Effector CD8-positive, alpha-beta T cell (primary cell): ENCODE measurements at places on chromosomes 1 and 21.

DNA sequence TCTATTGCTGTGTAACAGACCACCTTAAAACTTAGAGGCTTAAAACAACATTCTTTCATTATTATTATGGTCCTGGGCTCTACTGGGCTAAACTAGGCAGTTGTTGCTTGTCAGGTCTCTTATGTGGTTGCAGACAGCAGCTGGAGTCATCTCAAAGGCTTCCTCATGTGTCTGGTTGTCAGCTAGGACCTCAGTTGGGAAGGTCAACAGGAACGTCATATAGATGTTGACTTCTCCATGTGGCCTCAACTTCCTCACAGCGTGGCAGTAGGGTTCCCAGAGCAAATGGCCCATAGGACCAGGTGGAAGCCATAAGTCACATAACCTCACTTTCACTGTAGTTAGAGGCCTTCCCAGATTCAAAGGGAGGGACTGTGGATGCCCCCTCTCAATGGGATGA is 15.4 kb upstream of the MEF2D start:
- DNase-seq = no peak

GRCh38 chr1:114764689-114765088 is 6.9 kb upstream of the CSDE1 start:
- DNase-seq = no peak

GRCh38 chr1:64265141-64265540 is 61.7 kb downstream of the UBE2U start:
- DNase-seq = no peak

DNA sequence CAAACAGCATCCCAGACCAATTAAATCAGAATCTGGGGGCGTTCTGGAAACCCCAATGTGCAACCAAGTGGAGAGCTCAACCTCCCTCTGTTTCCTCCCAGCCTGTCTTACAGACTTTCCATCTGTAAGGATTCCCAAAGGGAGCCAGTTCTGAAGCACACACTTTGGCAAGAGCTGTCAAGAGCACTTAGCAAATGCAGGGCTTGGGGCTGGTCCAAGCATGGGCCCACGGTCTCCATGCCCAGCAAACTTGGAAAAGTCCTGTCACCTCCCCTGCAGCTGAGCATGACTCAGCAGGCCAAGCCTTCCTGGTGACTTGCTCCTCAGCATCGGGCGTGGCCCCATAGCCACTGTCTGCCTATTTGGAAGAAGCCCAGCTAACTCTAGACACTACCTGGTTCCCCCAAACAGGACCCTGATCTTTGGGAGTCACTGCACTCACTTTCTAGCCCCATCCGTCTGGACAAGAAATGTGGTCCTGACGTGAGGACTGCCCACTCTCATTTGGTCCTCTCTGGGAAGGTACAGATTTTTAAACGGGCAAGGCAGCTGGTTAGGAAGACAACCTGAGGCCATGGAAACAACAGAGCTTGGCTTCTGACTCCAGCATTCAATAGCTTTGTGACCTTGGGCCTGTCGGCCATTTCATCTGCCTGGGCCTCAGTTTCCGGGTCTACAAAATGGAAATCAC is 16.9 kb downstream of the SLC2A1 start:
- DNase-seq = no peak

DNA sequence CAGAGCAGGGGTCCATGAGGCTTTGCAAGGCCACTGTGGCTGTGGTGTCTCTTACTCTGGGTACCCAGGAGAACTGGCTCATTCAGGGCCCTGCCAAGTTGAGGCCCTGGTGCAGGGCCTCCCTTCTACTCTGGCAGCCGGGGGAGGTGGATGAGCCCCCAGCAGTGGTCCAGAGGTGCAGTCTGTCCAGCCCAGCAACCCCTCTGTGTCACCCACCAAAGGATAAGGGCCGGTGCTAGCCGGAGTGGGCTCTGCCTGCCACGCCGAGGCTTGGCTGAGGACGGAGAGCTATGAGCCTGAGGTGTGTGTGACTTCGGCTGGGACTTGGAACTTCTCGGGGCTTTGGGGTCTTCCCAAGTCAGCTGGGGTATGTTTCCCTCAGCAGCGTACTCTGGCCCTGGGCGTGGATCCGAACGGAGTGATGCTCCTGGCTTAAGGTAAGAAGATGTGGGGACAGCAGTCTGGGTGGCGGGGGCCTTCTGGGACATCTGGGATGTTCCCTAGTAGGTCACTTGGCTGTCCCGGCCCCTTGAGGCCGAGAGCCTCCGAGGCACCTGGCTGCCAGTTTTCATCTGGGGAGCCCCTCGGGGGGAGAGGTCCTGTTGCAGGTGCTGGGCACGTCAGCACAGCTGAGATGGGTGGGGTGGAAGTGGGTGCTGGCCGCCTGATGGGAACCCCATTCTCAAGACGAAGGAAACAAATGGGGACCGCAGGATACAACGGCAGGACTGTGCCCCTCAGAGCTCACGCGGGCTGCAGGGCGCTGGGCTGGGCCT is 25.9 kb downstream of the RUNX3 start:
- DNase-seq = no peak

- no peak for DNase-seq
Measured at GRCh38 chr1:53341961-53342707, 14.3 kb upstream of the LRP8 start.

GRCh38 chr1:97864615-97865014 is 56.2 kb downstream of the DPYD start:
- no peak for DNase-seq

DNA sequence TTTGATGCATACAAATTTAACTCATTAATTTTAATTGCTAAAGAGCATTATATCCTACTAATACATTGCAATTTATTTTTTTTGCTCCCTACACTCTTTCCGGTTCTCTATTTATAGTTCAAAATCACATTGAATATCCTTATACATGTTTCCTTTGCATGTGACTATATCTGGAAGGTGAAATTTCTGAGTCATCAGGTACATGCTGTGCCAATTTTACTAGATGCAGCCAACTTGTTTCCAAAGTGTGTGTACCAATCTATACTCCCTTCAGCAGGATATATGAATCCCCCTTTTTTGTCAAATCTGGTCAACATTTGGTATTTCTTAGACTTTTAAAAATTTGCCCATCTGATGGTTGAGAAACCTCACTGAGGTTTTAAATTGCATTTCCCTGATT is 602.9 kb upstream of the CAMK1G start:
- DNase-seq = no peak

GRCh38 chr1:100683448-100684349 is 35.8 kb upstream of the VCAM1 start:
- DNase-seq = no peak

GRCh38 chr1:206111271-206111927 is 5.8 kb downstream of the AVPR1B start:
- no peak for DNase-seq

DNA sequence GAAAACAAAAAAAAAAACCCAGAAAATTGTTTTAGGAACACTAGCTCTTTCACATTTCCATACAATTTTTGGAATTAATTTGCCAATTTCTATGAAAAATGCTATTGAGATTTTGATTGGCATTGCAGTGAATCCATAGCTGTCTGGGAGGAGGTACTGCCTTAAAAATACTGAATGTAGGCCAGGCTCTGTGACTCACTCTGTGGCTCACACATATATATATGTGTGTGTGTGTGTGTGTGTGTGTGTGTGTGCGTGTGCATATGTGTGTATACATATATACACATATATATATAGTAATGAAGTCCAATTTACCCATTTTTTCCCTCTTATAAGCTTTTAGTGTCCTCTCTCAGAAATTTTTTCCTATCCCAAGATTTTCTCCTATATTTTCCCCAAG is 214.2 kb upstream of the DMRTA2 start:
- DNase-seq = no peak

GRCh38 chr1:43552813-43553212 is 22.1 kb downstream of the PTPRF start:
- DNase-seq = no peak
